Lung (tissue), 17 donors: ENCODE measurements at places on chromosomes 11 and 22. TPM values are rescaled to one million over a fixed set of nuclear protein-coding genes. Genes with fewer than 3 reads are reported as not detected.

C22orf42 gene
- polyA plus RNA-seq: not detected

GAB4 gene
- not detected for polyA plus RNA-seq

KCTD17 gene
- 21.6 TPM for polyA plus RNA-seq

RNF215 gene
- polyA plus RNA-seq: 10.4 TPM

OR51B5 gene
- 0.03 TPM for polyA plus RNA-seq

PANX3 gene
- not detected for polyA plus RNA-seq

MAPK8IP2 gene
- 1.1 TPM for polyA plus RNA-seq

LMNTD2 gene
- polyA plus RNA-seq: 2.3 TPM

DNA sequence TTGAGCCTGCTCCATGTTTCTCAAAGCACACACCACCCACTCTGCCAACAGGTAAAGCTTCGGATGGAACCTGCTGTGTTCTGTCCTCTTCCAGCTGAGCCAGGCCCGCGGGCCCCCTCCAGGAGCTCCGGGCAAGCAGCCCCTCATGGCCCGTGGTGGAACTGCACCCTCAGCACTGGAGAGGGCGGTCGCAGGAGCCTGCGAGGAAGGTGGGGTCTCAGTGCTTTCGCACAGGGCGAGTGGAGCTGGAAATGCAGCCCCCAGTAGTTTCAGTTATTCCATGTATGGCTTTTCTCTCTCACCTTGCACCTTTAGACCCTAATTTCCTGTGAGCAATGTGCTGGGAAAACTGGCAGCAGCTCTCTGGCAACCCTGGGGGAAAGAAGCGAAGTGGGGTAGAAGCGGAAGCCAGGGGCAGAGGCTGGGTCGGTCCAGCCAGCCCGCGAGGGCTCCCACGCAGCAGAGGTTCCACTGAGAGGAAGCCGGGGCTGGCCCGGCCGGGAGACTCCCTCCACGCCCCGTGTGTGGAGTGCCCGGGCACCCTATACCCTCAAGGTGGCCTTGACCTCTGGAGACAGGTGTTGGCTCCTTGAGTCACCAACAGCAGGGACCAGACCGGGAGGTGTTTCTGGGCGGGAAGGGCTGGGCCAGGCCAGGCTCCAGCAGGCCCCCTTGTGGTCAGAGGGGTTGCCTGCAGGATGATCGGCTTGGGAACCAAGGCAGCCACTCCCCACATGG is 119.9 kb upstream of the TMEM45B start:
- H3K27ac ChIP-seq: no peak overlapping the region
- H3K4me3 ChIP-seq: no peak overlapping the region
- peak; percentile 74 for DNase-seq
- peaks cover 4% of the 10 kb centered on the region for H3K4me1 ChIP-seq
- no peaks in the 10 kb centered on the region for H3K36me3 ChIP-seq

DNA sequence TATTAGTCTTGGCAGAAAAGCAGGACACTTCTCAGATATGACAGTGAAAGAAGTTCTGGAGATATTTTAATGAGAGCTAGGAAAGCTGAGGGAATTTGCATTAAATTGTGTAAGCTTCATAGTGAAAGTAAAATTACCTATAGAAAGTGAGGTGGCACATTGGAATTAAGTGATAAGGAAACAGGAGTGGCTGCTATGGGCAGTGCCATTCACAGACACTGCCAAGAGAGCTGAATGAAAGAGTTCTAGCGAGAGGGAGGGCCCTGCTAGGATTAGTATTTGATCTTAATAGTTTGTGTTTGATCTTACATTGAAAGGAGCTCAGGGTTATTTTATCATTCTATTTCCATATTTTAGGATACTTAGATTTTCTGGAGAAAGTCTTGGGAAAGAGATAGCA is 351.9 kb downstream of the DDX10 start:
- no peaks in the 10 kb centered on the region for H3K4me1 ChIP-seq
- H3K27ac ChIP-seq: no peak overlapping the region
- H3K27me3 ChIP-seq: no peaks in the 10 kb centered on the region
- no peak for DNase-seq
- no peak overlapping the region for H3K4me3 ChIP-seq

DNA sequence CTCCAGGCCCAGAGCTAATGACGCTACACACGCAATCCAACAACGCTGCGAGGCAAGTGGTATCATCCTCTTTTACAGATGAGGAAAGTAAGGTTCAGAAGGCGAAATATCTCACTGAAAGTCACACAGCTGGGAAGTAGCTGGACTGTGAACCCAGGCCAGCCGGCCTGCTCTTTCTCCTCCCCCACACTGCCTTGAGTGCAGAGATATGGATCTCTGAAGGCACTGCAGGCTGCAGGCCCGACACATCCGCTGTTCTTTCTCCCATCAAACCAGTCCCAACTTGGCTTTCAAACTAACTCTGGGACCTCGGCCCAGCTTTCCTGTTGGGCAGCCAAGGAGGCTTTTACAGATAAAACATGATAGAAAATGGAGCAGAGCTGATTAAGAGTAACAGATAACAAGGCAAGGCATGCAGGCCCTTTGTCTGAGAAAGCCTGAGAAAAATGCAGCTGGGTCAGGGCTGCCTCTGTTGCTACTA is 64.0 kb upstream of the PTPRJ start:
- DNase-seq: peak; percentile 91
- H3K27ac ChIP-seq: no peak overlapping the region
- no peak overlapping the region for H3K4me3 ChIP-seq

DNA sequence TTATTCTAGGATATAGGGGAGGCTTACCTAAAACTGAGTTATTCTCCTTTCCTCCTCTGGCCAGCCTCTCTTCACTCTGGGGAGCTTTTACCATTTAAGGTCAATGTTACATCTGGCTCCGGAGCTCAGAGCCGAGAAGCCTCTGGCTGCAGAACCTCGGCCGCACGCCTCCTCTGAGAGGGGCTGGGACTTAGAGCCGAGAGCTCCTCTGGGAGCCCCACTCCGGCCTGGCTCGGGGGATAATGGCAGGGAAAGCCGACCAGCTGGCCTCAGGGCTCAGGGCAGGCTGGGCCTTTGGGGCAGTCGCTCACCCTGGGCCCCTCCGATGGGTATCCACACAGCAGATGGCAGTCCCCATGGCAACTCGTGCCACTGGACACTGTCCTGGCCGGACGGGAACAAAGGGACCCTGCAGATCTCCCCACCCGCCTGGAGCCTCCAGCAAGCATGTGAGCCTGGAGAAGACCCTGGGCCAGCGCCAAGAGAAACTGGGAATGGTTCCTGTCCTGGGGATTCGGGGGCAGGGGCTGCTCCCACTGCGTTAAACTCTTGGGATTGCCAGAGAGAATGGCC is at the start of gene IRAG1:
Gene IRAG1, minus strand, starts transcription at position 247 of the 573 bp plus-strand sequence. Its CDS starts 153 bp downstream, at position 94.
- H3K4me1 ChIP-seq: peaks cover 4% of the 10 kb centered on the region
- peak; percentile 85 for DNase-seq
- H3K4me3 ChIP-seq: no peak within 1 kb of the TSS
- peak within 1 kb of the TSS; percentile 48 for H3K27ac ChIP-seq
- no peaks in the 10 kb centered on the region for H3K36me3 ChIP-seq

GRCh38 chr11:109486129-109486528 is 64.1 kb downstream of the C11orf87 start:
- DNase-seq: no peak
- H3K4me3 ChIP-seq: no peak overlapping the region
- H3K27ac ChIP-seq: no peak overlapping the region
- H3K4me1 ChIP-seq: no peaks in the 10 kb centered on the region

GRCh38 chr11:72954860-72955259 is 140.6 kb downstream of the ATG16L2 start:
- no peak for DNase-seq
- H3K4me3 ChIP-seq: no peak overlapping the region
- no peaks in the 10 kb centered on the region for H3K4me1 ChIP-seq

DNA sequence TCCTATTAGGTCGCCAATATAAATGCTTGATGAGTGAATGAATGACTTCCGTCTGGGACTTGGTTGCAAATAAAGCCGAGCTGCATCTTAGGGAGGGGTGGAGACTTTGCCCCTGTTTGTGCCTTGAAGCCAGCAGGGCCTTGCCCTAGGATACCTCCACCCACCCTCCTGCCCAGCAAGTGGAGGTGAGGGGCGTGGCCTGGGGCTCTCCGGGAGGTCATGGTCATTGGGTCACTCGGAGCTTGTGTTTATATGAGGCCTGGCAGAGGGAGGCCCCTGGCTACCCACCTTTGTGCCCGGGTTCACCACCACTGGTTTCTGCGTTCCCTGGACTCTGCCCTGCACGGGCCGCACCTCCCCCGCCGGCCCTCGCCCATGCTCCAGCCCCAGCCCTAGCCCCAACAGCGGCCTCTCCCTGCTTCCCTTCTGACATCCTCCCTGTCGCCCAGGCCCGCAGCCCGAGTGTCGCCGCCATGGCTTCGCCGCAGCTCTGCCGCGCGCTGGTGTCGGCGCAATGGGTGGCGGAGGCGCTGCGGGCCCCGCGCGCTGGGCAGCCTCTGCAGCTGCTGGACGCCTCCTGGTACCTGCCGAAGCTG is 4.3 kb downstream of the MPST start:
- no peak overlapping the region for H3K27ac ChIP-seq
- DNase-seq: no peak
- no peak overlapping the region for H3K4me3 ChIP-seq
- peaks cover 11% of the 10 kb centered on the region for H3K4me1 ChIP-seq
- no peaks in the 10 kb centered on the region for H3K27me3 ChIP-seq
- H3K36me3 ChIP-seq: peaks cover 29% of the 10 kb centered on the region

DNA sequence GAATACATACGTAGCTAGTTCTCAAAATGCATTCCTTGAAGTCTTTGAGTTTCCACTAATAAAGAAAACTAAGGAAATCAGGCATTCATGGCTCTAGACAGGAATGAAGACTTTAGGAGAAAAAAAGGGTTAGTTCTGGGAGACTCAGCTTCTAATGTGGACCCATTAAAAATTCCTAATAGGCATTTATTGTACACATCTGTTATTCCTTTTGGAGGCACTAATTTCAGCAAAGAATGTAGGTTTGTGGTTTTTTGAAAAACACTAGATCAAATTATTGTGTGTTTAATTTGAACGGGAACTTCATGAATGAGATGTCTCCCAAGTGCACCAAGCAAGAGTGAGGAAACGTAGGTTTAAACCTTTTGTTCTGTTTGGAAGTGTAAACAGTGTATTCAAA is 42.7 kb downstream of the PARVA start:
- no peak overlapping the region for H3K4me3 ChIP-seq
- H3K27me3 ChIP-seq: no peaks in the 10 kb centered on the region
- H3K4me1 ChIP-seq: no peaks in the 10 kb centered on the region
- no peak for DNase-seq

- H3K4me3 ChIP-seq: no peak overlapping the region
- H3K36me3 ChIP-seq: no peaks in the 10 kb centered on the region
- H3K27me3 ChIP-seq: peaks cover 3% of the 10 kb centered on the region
- no peak for DNase-seq
Observed at GRCh38 chr22:44207981-44208317, 27.2 kb downstream of the PARVG start.

- peaks cover 22% of the 10 kb centered on the region for H3K36me3 ChIP-seq
- H3K4me1 ChIP-seq: no peaks in the 10 kb centered on the region
- H3K4me3 ChIP-seq: no peak overlapping the region
- H3K27me3 ChIP-seq: no peaks in the 10 kb centered on the region
- H3K27ac ChIP-seq: no peak overlapping the region
Observed at GRCh38 chr11:94815705-94816344, 47.7 kb downstream of the AMOTL1 start.

DNA sequence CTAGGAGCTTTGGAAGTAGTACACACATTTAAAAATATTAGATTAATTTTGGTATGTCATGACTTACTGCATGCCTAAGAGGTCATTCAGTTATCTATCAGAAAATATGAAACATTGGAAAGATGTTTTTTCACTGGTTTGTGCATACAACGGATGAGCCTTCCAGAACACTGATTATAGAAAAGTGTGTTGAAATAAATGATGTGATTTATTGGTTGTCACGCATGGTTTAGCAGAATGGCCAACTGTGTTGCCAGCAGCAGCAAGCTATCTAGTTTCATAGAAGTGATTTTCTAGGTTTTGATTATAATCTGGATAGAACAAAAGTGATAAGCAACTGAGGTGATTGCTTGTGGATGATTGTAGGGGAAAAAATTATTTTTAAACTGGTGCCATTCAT is 53.6 kb downstream of the DDX10 start:
- no peak overlapping the region for H3K4me3 ChIP-seq
- no peaks in the 10 kb centered on the region for H3K27me3 ChIP-seq
- H3K36me3 ChIP-seq: peaks cover 7% of the 10 kb centered on the region

DNA sequence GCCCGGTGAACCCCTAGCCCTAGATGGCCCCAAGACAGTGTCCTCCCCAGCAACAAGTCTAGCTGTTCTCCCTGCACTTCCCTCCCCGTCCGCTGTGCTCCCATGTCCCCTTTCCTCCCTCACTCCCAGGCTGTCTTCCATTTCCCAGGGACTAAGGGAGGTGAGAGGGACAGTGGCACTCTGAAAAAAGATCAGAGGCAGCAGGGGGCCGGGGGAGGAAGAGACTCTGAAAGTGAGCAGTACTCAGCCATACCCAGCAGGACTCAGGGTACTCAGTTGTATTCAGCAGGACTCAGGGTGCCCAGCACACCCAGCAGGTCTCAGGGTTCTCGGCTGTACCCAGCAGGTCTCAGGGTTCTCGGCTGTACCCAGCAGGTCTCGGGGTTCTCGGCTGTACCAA is 48.4 kb upstream of the THY1 start:
- H3K27me3 ChIP-seq: peaks cover 6% of the 10 kb centered on the region
- no peak overlapping the region for H3K4me3 ChIP-seq
- no peak overlapping the region for H3K27ac ChIP-seq
- no peaks in the 10 kb centered on the region for H3K4me1 ChIP-seq

DNA sequence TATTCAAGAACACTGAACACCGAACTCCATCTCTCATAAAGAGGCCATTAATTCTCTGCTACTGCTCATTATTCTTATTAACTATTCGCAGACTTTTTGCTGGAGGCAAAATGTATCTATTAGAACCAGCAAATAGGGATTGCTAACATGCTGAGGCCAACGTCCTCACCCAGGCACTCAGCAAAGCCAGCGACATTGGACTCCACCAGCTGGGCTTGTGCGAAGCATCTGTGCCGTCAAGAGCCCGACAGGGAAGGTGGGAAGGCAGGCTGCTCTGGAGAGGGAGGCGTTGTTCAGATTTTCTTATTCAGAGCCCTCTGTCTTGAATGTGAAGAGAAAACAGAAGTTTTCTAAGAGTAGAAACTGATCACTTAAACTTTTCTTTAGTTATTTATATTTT is 615.6 kb upstream of the KIRREL3 start:
- no peak overlapping the region for H3K4me3 ChIP-seq
- H3K4me1 ChIP-seq: no peaks in the 10 kb centered on the region
- no peaks in the 10 kb centered on the region for H3K36me3 ChIP-seq
- H3K27me3 ChIP-seq: no peaks in the 10 kb centered on the region
- DNase-seq: no peak
- no peak overlapping the region for H3K27ac ChIP-seq

GRCh38 chr22:22756109-22756508 is 111.7 kb downstream of the GGTLC2 start:
- no peaks in the 10 kb centered on the region for H3K27me3 ChIP-seq
- no peak for DNase-seq
- no peak overlapping the region for H3K27ac ChIP-seq

GRCh38 chr11:64582885-64583284 is 8.1 kb upstream of the SLC22A12 start:
- H3K4me1 ChIP-seq: no peaks in the 10 kb centered on the region
- no peaks in the 10 kb centered on the region for H3K36me3 ChIP-seq
- H3K27ac ChIP-seq: no peak overlapping the region
- DNase-seq: no peak
